Osteocyte (in vitro differentiated cells): ENCODE measurements at places on chromosomes 13 and 19.

- DNase-seq, result no peak
Measured at GRCh38 chr13:84933797-84934196, 865.4 kb downstream of the SLITRK6 start.

DNA sequence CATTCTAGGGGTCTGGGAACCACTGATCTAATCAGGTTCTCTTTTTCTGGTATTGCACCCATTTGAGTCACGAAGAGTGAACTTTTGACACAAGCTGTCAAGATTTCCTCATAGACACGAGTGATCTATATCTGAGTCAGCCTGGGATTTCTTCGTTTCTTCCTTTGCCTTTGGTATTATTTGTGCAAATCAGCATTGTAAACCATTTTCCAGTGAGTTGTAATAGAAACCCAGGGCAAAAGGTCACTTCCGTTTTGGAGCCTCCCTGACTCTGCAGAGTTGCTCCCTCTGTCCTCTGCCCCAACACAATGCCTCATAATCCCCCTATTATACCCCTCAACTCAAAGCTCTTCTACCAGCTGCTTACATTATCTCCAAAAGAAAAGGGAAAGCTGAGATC is 615.1 kb downstream of the EFNB2 start:
- no peak for DNase-seq

GRCh38 chr19:33610588-33610987 is 11.2 kb upstream of the CHST8 start:
- no peak for DNase-seq

GRCh38 chr19:15300533-15301197 is 31.7 kb downstream of the BRD4 start:
- no peak for DNase-seq

- no peak for DNase-seq
Measured at GRCh38 chr19:5339950-5340636, 519 bp downstream of the PTPRS start.
